ENCODE measurements at places on chromosomes 6 and 20. TPM values are rescaled to one million over a fixed set of nuclear protein-coding genes. Genes with fewer than 3 reads are reported as not detected.

DNA sequence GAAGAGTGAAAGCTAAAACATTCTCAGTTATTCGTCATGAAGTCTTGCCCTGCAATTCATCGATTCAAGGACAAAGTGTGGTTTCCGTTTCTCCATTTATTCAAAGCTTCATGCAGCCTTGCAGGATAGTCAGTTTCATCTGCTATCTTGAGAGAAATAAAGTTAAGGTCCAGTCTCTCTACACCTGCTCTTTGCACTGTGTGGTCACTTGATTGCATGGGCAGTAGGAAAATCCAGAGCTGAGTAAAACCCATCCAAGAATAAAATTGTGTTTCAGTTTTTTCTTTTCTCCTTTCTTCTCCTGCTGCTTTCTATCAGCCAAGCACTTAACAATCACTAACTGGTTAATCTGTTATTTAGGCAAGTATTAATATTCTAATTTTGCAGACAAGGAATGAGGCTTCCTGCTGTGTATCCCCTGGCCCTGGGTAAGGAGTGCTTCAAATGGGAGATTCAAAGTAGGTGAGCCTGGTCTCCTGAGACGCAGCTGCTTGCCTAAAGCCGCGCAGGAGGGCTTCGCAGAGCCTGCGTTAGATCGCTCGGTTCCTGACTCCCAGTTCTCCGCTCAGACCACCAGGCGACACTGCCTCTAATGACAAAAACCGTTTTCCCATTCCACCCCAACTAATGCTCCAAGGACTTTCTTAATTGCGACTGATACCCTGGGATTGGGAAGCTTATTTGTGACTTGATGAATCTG, 808.3 kb downstream of the TFAP2A start:
- H3K27me3 ChIP-seq = no peaks in the 10 kb centered on the region
- no peaks in the 10 kb centered on the region for H3K36me3 ChIP-seq
- no peak overlapping the region for H3K4me3 ChIP-seq
- DNase-seq = no peak
- H3K4me1 ChIP-seq = no peaks in the 10 kb centered on the region

DNA sequence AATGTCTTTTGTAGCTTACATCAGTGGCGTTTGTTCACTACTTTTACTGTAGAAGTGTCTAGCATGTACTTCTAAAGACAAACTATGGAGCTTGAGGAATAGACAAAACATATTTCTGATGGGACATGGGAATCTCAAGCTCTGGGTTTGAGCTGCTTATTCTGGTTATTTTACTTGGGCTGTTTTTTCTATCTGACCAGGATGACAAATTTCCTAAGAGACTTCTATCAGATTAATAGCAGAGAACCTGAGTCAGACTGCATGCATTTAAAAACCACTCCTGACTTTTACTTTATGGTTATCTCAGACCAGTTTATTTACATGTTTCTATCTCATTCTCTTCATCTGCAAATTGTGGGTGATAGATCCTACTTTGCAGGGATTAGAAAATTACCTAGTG, 1282.3 kb upstream of the GJE1 start:
- H3K36me3 ChIP-seq = no peaks in the 10 kb centered on the region
- DNase-seq = no peak
- peaks cover 1% of the 10 kb centered on the region for H3K4me1 ChIP-seq
- no peaks in the 10 kb centered on the region for H3K27me3 ChIP-seq
- H3K4me3 ChIP-seq = no peak overlapping the region
- H3K27ac ChIP-seq = no peak overlapping the region

DNA sequence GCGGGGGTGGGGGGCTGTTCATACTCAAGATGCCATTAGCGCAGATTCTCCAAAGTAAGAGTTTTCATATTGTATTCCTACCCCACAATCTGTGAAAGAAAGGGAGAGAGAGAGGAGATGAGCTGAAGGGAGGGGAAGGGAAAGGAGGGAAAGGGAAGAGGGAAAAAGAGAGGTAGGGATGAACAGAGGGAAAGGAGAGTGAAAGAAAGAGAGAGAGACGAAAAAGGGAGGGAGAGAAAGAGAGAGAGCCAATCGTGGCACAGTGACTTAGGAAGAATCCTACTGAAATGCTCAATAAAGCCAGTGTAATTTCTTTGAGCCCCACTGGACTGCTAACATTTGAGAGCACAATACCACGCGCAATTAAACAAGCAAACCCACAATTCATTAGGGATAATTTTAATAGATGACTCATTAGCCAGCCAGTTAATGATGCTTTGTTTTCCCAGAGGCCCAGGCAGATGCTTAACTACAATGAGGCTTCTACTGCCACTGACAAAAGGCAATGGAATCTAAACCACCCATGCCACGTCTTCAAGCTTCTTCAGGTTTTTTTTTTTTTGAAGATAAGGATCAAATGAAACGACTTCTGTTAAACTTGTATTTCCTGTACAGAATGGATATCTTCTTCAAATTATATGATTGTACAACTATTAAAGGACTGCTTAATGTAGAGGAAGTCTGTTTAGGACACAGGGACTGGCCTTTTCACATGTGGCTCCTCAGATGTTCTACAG, 306.8 kb downstream of the FOXC1 start:
- no peak overlapping the region for H3K27ac ChIP-seq
- H3K27me3 ChIP-seq = no peaks in the 10 kb centered on the region
- peaks cover 7% of the 10 kb centered on the region for H3K4me1 ChIP-seq
- no peak for DNase-seq
- H3K4me3 ChIP-seq = no peak overlapping the region

DNA sequence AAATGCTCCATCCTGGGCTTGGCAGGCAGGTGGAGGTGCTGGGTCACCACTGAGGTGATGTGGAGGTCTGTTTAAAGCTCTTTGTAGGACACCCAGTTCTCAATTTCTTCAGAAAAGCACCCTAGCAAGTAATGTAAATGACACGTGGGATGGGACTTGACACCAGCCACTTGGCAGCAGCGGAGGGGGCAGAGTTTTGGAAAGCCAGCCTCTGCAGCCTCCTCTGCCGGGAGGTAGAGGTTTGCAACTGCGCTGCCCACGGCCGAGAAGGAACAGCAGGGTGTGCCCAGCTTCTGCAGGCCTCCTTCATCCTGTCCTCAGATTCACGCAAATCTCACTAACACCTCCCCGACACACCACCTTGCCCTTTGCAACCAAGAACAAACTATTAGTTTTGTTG, 77.3 kb downstream of the RAMACL start:
- no peak for DNase-seq
- no peak overlapping the region for H3K27ac ChIP-seq
- H3K4me3 ChIP-seq = no peak overlapping the region

DNA sequence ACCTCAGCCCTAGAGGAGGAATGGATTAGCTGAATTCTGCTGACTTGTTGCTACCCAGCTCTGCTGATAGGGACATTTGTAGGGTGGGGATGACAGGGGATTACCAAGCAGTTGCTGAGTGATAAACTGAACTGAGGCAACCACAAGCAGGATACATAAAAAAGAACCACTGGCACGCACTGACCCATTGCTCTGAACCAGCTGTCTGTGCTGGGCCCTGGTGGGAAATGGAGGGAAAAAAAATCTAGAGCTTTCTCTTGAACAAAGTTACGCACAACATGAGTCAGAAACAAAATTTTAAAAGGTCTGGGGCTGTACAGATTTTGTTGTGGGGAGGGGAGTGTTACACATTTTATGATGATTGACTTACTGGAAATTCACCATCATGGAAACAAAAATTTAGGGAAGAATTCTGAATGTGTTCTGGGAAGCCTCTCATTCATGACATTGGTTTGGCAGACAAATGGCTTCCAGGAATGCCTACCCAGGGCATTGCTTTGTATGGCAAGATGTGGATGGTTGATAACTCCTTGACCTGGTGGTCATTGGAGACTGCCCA, 37.7 kb downstream of the FOXO3 start:
- peaks cover 22% of the 10 kb centered on the region for H3K4me1 ChIP-seq
- no peak overlapping the region for H3K4me3 ChIP-seq
- DNase-seq = no peak
- H3K27ac ChIP-seq = no peak overlapping the region

GRCh38 chr6:22025468-22026163, 271.2 kb downstream of the PRL start:
- H3K27me3 ChIP-seq = no peaks in the 10 kb centered on the region
- DNase-seq = peak; percentile 50

DNA sequence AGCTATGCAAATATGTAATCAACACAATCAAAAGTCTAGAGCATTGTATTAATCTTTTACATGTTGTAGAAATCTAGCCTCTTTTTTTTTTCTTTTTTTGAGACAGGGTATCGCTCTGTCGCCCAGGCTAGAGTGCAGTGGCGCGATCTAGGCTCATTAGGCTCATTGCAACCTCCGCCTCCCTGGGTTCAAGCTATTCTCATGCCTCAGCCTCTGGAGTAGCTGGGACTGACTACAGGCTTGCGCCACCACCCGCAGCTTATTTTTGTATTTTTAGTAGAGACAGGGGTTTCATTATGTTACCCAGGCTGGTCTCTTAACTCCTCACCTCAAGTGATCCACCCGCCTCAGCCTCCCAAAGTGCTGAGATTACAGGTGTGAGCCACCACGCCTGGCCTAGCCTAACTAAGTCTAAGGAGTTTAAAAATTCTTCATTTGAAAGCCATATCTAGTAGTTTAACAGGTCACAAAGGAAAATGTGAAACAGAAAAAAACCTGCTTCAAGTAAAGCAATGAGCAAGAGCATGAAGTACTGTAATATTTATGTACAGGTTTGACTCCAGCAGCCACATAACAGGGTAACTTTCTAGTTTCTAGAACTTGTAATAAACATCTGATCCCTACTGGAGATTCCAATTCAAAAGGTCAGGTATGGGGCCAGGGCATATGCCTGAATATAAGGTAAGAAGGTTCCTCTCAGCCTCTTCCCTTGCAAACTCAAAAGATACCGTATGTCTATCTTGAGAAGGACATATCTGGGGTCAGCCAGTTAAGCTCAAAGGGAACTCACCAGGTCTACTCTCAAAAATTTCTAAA, 4.4 kb downstream of the CPNE1 start:
- no peaks in the 10 kb centered on the region for H3K27me3 ChIP-seq
- DNase-seq = no peak
- H3K36me3 ChIP-seq = no peaks in the 10 kb centered on the region

- H3K4me3 ChIP-seq = no peak overlapping the region
- H3K27ac ChIP-seq = no peak overlapping the region
- DNase-seq = no peak
Observed at GRCh38 chr20:43415661-43416430, 41.9 kb upstream of the SRSF6 start.

DNA sequence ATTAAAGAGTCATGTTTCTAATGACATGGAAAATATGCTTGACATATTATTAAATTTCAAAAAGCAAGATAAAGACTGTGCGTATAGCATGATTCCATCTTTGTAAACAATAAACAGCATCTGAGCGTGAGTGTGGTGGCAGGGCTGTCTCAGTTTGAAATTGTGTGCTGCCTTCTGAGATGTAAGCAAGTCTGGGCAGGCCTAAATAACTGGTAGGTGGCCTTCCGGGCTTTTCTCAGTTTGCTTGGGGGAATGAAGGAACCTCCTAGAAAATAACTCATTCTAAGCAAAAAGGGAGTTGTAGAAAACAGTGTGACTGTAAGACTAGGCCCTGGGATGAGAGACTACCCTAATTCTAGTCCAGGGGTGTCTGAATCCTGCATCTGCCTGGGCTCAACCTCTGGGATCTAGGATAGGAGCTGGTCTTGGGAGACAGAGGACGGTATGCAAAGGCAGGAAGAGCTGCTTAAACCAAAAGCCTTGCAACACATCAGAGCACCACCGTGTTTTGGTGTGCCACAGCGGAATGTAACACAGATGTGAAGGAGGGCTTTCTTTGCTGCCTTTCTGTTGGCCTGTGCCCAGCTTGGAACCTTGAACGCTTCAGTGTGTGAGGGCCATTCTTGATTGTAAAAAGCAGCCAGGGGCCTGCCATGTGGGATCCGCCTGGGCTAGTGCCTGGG, 63.5 kb upstream of the L3MBTL3 start:
- DNase-seq = no peak
- H3K4me1 ChIP-seq = no peaks in the 10 kb centered on the region
- H3K27me3 ChIP-seq = no peaks in the 10 kb centered on the region

DNA sequence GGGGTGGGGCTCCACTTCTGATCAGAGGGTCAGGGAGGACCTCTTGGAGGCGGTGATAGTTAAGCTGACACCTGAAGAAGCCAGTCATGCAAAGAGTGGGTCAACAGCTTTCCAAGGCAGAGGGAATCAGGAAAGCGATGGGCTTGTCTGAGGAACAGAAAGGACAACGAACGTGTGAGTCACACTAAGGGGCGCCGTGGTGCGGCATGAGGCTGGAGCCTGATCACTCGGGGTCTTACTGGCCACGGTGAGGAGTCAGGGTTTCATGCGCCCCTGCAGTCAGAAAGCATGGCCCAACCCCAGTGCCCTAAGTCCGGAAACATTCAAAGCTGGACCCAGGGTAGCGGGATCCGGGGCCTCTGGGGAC, 50.6 kb upstream of the SLC32A1 start:
- peak overlapping the region; percentile 30 for H3K4me3 ChIP-seq
- DNase-seq = no peak
- H3K27me3 ChIP-seq = no peaks in the 10 kb centered on the region

DNA sequence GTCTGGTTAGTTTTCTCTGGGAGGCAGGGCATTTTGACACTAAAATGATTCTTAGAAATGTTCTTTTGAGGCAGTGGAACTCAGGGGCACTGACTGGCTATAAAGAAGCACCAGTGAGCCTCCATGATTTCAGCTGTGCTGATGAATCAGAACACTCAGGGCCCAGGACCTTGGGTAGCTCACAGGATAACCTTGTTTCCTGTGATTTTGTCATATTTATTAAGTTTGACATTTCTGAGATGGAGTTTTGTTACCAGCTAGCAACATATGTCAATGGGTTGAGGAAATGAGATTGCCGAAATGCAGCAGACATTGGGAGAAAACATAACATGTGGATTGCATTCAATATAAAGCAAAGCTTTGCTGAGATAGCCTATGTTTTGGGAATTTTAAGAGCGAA, 802.4 kb downstream of the EYS start:
- H3K4me1 ChIP-seq = no peaks in the 10 kb centered on the region
- H3K27ac ChIP-seq = no peak overlapping the region
- no peaks in the 10 kb centered on the region for H3K27me3 ChIP-seq
- no peak overlapping the region for H3K4me3 ChIP-seq

DNA sequence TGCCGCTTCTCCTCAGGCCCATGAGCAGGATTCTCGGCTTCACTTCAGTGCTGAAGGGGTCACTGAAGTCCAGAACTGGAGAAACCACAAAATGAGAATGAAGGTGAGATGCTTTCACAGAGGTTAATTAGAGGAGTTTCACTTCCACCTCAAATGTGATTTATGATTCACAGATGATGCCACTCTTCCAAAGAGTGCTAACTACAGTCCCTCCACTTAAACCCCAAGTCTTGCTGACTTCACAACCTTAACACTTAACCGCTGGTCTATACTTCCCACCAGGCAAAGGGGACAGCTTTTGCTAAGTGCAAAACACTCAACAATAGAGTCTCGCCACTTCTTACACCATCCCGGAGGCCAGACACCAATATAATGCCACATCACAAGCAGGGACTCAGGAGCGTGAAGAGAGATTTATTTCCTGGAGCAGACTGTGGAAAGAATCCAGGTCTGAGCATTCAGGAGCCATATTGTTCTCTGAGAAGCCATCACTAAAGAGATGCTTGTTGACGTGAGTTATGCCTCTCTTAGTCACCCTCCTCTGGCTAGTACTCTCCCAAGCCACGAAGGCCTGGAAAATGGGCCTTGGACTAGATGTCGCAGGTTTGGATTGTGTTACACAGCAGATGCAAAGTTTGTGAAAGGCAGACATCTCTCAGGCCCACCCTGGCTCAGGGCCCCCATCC, 24.4 kb downstream of the RRAGD start:
- H3K27me3 ChIP-seq = no peaks in the 10 kb centered on the region
- DNase-seq = no peak
- no peaks in the 10 kb centered on the region for H3K4me1 ChIP-seq
- H3K27ac ChIP-seq = no peak overlapping the region

SPDEF gene
- 0.42 TPM for total RNA-seq

KCNS1 gene
- not detected for total RNA-seq

ADGRF5 gene
- 5.3 TPM for total RNA-seq

All from ovary (tissue), 10 donors.